ENCODE measurements at places on chromosomes 12 and 14.

DNA sequence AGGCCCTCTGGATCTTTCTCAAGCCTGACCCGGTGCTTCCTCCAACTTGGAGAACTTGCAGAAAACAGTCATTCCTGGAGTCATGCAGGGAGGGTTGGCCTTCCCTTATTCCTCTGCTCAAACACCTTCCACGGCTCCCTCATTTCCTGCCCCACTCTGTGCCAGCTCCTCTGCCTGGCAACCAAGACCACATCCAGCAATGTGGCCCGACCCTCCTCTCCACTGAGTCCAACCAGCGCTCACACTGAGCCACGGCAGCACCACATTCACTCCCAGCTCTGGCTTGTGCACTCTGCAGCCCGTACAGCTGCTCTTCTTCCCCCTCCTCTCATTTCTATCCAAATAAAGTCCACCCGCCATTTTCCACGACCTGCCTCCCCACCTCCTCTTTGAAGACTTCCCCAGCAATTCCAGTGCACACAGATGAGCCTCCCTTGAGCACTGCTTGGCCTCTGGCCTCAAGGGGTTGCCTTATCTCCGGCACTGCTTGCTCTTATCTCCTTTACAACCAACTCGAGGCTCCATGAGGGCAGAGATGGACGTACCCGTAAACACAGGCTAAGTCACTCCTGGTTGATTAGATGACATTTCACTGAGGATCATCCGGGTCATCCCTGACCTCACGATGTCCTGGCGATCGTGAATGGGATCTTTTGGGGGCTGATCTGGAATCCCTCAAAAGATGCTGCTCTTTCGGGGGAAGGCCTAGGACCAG lies 5.4 kb downstream of the PGF start:
- no peak for DNase-seq

GRCh38 chr12:21296751-21297406 lies 37.8 kb downstream of the SLCO1A2 start:
- no peak for DNase-seq

DNA sequence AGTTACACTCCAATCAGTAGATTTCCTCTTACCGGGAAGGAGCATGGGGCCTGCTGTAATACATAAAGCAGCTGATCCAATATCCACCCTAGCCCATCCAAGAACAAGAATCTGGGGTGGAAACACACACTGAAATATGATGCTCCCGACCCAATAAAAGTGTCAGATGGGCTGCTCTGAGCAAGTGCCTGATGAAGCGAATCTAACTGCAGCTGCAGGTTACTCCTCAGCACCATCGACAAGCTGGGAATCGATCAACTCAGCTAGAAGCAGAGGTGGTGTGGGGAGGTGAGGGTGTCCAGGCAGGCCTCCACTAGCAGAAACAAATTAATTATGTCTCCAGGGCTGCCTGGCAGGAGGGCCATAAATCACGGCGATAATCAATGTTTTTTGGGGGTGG lies 64.0 kb upstream of the WSCD2 start:
- no peak for DNase-seq

DNA sequence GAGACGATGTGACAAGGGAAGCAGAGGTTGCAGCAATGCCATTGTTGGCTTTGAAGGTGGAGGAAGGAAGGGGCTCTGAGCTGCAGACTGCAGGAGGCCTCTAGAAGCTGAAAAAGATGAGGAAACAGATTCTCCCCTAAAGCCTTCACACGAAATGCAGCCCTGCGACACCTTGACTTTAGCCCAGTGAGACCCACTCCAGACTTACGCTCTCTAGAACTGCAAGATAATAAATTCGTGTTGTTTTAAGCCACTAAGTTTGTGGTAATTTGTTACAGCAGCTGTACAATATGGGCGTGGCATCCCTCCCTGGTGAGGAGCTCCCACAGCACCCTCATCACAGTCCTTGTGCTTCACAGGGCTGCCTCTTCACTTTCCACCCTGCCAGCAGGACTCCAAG lies 53.2 kb downstream of the GOLGA5 start:
- DNase-seq: no peak

GRCh38 chr12:130480231-130480630 lies 142.5 kb downstream of the PIWIL1 start:
- DNase-seq: no peak
